ENCODE measurements at places on chromosomes 16 and 17.

DNA sequence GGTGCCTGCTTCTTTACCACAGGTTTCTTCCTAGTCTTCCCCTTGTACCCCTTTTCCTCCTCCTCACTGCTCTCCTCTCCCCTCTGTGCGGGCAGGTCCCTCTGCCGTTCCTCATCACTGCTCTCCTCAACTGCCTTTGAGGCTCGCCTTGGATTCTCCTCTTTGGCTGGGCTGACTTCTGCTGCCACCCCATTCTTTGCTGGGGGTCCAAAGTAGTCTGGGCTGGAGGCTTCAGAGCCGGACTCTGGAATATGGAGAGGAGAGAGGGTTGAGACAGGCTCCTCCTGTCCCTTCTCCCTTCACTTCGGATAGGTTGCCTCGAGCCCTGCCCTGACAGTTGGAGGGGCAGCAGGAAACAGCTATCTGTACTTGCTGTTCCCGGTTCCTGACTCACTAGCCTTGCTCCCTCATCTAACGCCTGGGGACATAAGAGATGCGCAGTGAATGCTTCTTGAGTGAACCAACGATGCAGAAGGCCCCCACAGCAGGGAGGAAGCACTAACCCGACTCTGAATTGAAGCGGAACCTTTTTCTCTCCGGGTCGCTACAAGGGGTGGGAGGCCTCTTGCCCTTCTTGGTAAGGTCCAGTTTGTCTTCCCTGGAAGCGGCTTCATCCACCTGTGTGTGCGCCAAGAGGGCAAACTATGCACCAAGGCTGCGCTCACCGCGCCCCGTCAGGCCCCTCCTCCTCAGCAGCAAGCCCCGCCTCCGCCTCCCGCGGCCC is 655 bp downstream of the HIRIP3 start:
- DNase-seq: no peak

DNA sequence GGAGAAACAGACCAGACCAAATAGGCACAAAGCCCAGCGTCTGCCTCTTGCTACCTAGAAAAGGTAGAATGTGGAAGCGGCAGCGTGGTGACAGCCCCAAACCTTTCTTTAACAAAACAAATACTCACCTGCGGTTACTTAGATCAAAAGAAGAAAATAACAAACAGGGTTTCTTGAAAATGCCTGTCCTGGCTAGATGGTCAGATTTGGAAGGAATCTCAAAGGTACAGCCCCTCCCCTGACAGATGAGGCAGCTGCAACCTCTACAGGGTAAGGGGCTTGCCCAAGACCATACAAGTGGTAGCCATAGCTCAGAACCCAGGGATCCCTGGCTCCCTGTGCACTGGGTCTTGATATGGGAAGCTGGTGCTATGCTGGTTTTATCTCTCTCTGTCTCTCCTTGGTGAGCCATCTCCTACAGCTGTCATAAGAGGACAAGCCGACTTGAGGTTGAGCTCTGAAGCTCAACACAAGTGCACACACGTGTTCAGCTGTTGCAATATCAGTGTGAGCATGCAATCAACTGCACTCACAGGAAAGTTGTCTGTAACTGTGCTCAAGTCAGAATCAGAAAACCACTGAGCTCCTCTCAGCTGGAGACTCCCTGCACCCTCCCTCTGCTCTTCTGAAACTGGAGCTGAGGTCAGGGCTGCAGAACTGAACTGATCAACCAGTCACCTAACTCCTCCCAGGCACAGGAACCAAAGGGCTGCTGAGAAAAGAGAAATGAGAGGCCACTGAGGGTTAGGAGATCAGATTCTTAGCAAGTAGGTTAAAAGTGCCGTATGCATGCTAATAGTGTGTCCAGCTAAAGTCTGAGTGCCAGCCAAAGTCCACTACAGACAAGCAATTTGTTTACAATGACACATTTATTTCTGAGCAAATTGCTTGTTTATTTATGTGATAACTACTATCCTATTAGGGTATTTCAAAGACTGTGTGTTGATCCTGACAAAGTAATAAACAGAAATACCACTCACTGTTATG is 6.1 kb upstream of the RNF157 start:
- no peak for DNase-seq

GRCh38 chr16:64657316-64658011 is 464.4 kb downstream of the CDH11 start:
- no peak for DNase-seq

DNA sequence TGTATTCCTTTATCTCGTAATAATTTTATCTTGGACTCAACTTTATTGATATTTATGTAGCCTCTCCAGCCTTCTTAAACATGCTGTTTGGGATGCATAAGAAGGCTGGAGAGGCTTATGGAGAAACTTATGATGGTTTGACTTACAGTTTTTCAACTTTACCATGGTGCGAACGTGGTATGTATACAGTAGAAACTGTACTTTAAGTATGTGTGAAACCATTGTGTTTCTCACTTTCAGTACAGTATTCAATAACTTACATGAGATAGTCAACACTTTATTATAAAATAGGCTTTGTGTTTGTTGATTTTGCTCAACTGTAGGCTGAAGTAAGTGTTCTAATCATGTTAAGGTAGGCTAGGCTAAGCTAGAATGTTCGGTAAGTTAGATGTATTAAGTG is 206.8 kb downstream of the SEC14L1 start:
- no peak for DNase-seq

- DNase-seq: no peak
Measured at GRCh38 chr17:6191405-6192324, 121.5 kb downstream of the WSCD1 start.

- DNase-seq: no peak
Measured at GRCh38 chr16:89159066-89159849, 12.3 kb upstream of the CDH15 start.

- no peak for DNase-seq
Measured at GRCh38 chr16:10988164-10988803, 43.9 kb downstream of the CLEC16A start.

DNA sequence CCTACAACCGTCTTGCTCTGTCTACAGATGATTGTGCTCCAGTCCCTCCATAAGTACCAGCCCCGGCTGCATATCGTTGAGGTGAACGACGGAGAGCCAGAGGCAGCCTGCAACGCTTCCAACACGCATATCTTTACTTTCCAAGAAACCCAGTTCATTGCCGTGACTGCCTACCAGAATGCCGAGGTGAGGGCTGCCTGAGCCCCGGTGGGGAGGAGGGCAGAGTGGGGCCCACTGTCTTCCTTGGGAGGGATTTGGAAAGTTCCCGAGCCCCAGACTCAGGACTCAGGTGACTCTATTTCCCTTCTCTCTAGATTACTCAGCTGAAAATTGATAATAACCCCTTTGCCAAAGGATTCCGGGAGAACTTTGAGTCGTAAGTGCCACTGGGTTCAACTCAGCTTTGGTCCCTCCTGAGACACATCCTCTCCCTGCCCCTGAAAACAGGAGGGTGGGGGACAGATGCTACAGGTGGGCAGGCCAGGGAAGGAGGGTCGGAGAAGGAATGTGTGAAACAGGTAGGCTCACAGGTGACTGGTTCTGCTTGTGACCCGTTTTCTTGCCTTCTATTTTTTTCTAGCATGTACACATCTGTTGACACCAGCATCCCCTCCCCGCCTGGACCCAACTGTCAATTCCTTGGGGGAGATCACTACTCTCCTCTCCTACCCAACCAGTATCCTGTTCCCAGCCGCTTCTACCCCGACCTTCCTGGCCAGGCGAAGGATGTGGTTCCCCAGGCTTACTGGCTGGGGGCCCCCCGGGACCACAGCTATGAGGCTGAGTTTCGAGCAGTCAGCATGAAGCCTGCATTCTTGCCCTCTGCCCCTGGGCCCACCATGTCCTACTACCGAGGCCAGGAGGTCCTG is 11.4 kb downstream of the TBX21 start:
- no peak for DNase-seq

DNA sequence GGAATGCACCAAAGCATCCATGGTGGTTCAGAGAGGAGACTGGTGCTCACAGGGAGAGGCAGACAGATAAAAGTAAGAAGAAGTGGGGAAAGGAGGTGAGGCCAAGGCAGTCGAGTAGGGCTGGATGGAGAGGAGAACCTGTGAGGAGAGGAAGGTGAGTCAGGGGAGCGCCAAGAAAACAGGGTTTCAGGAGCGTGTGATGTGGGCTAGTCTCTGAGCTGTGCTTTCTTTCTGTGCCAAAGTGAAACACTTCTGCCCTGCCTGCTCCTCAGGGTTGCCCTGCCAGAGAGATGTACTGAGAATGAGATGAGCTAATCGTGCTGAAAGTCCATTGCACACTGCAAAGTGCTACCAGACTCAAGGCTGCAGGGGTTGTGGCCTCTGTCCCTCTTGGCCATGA is 310.7 kb upstream of the CCL2 start:
- DNase-seq: no peak

- no peak for DNase-seq
Measured at GRCh38 chr17:6471531-6472465, 27.5 kb downstream of the PIMREG start.

- DNase-seq: no peak
Measured at GRCh38 chr16:84111525-84111924, 5.2 kb downstream of the MBTPS1 start.

DNA sequence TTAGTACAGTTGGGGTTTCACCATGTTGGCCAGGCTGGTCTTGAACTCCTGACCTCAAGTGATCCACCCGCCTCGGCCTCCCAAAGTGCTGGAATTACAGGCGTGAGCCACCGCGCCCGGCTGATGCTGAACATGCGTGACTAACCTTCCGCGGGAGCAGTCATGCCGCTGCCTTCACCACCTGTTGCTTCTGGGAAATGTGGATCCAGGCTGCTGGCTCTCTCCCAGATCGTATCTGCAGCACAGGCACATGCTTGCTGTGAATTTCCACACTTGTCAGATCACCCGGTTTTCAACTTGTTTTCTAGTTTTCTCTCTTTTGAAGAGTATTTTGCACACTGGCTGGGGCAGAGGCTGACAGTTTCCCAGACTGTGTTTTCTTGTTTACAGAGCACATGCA is 97.9 kb downstream of the ADCY9 start:
- DNase-seq: no peak

GRCh38 chr17:59167571-59168001 is 12.0 kb downstream of the PRR11 start:
- DNase-seq: no peak

DNA sequence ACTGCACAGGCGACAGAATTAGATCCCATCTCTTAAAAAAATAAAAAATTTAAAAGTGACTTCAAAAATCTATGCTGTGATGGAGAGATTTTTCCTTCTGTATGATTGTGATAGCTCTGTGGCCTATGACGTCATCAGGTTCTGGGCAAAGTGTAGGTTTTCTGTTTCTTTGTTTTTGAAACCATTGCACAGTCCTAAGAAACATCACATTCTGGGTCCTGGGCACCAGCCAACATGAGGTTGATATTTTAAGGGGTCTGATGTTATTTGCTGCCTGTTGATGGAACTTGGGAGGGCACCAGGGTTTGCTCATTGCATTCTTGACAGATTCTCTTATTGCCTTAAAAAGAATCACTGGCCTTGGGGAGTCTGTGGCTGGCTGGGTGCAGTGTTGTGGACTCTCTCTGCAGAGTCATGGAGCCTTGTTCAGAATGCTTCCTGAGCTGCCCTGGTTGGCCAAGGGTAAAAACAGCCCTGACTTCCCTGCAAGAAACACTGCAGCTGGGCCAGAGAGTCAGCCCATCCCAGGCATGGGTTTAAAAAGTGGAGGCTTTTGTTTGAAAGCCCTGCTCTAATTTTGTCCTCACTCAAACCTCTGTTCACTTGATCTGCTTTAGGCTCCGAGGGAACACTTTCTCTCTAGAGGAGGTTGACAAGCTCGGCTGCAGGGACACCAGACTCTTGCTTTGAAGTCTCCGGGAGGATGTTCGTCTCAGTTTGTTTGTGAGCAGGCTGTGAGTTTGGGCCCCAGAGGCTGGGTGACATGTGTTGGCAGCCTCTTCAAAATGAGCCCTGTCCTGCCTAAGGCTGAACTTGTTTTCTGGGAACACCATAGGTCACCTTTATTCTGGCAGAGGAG is 10.5 kb upstream of the CYLD start:
- no peak for DNase-seq

DNA sequence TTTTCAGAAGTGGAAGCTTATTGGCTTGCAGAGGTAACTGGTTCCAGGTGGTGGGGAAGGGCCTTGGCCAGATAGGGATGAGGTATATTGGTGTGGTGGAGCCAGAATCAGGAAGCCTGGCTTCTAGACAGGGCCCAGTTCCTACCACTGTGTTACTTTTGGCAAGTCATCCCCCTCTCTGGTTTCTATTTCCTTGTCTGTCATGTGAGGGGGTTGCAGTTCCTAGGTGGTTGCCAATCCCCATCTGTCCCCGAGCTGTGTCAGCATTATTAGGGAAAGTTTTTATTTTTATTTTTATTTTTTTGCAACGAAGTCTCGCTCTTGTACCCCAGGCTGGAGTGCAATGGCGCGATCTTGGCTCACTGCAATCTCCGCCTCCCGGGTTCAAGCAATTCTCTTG is 3.0 kb downstream of the SMCR8 start:
- no peak for DNase-seq
